CD8-positive, alpha-beta T cell (primary cell): ENCODE measurements at places on chromosomes 1 and 21. TPM values are rescaled to one million over a fixed set of nuclear protein-coding genes. Genes with fewer than 3 reads are reported as not detected.

The TTC22 gene
- 3.1 TPM for total RNA-seq

The CNIH3 gene
- 1.3 TPM for total RNA-seq

The WNT3A gene
- total RNA-seq, result 0.14 TPM

The TSPEAR gene
- total RNA-seq, result not detected

The MYBPH gene
- not detected for total RNA-seq

The CHI3L2 gene
- total RNA-seq, result 7.1 TPM

The PPIAL4G gene
- total RNA-seq, result 0.25 TPM

The TEX38 gene
- not detected for total RNA-seq

The PCP4L1 gene
- total RNA-seq, result not detected

The LRRC53 gene
- total RNA-seq, result not detected

The DNAJC28 gene
- 0.33 TPM for total RNA-seq

DNA sequence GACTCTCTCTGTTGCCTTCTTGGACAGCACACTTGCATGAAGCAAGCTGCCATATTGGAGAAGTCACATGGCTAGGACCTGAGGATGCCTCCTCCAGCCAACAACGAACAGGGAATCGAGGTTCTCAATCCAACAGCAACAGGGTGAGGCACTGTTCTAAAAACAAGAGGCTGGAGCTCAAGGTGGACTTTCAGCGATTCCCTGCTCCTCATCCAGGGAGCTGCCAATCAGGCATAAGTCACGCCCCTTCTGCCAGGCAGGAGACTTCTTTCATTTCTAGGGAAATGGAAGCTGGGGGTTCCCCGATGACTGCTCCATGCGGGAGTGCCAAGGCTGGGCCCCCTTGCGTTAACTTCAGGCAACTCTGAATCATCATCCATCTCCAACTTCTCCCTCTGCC lies 22.7 kb upstream of the IFNAR1 start:
- no peak for DNase-seq

DNA sequence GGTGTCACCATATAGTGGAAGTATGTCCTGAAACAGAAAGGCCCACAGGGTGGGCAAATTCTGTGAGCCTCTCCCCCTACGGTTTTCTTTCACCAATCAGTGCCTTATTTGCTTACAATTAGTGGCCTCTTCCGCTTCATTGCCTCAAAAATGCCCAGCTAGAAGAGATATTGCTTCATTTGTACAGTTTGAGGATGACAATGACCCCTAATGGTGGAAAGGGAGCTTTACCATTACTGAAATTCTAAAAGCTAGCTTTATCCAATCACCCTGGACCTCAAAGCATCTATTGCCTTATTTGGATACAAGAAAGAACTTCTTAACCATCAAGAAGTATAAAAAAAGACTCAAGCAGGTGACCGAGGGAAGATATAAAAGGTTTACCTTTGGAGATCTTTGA lies 49.6 kb downstream of the LRRC71 start:
- DNase-seq, result no peak

GRCh38 chr1:201771466-201771865 lies 57.5 kb upstream of the IPO9 start:
- no peak for DNase-seq

GRCh38 chr1:169414952-169415351 lies 12.3 kb downstream of the CCDC181 start:
- DNase-seq, result no peak

DNA sequence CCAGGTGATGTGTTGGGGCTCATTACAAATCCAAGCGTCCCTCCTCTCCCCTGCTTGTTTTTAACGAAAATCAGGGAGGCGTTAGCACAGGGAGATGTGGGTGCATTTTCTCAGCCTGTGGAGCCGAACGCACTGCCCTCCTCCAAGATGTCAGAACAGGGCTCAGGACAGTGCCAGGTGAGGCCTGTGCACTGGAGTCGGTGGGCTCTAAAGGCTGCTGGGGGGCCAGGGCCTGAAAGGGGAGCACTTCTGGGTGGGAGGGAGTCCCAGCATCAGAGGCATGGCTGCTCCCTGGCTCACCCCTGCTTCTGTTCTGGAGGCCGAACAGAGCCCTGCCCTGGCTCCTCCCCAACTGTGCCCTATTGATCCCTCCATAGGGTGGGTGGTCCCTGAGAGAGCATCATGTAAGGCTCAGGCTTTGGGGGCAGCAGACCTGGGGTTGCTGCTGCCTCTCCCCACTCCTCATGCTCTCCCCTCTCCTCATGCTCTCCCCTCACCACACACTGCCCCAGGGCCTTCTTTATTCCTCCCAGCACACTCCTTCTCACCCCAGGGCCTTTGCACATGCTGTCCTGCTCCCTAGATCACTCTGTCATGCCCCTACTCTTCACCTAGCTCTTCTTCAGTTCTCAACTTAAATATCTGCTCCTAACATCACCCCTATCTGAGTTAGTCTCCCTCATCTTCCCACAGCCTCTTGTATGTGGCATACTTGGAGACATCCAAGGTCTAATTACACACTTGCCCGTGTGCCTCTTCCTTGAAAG lies 725.2 kb downstream of the PTPRU start:
- DNase-seq, result no peak

DNA sequence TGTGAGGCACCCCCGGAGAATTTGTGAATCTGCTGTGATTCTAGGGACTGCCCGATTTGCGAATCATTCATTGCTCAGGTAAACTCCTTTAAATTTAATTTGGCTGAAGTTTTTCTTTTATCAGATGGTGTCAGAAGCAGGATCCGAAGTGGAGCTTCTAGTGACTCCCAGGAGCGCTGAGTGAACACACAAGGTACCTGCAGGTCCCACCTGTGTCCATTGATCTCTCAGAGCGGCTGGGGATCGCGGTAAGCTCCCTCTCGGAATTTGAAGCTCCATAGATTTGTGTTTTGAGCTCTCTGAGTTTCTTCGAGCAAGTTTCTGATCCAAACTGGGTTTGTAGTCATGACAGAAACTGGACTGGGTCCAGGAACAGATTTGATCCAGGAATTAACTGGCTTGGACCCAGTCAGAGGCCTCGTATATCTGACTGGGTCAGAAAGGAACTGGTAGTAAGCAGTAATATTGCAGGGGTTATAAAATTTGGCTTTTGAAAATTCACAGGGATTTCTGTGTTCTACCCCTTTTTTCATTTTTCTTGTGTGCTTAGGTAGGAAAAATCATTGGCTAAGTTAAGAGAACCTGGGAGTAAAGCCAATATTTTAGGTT lies 56.2 kb upstream of the EDEM3 start:
- no peak for DNase-seq

GRCh38 chr21:46149205-46149901 lies 6.0 kb downstream of the FTCD start:
- DNase-seq, result no peak

DNA sequence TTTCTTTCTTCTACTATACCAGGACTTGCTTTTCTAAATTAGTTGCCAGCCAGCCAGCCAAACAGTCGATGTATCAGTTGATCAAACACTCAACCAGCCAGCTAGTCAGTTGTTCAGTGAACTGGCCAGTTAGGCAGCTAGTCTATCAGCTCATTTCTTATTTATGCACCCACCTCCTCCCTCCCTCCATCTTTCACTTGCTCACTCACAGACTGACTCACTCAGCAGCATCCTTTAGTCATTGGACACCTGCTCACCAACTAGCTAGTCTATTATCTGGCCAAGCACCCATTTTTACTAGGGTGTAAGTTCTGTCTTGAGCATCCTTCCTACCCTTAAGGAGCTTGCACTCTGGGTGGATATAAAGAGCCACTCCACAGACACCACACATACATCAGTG lies 5.9 kb upstream of the SPRR4 start:
- no peak for DNase-seq

DNA sequence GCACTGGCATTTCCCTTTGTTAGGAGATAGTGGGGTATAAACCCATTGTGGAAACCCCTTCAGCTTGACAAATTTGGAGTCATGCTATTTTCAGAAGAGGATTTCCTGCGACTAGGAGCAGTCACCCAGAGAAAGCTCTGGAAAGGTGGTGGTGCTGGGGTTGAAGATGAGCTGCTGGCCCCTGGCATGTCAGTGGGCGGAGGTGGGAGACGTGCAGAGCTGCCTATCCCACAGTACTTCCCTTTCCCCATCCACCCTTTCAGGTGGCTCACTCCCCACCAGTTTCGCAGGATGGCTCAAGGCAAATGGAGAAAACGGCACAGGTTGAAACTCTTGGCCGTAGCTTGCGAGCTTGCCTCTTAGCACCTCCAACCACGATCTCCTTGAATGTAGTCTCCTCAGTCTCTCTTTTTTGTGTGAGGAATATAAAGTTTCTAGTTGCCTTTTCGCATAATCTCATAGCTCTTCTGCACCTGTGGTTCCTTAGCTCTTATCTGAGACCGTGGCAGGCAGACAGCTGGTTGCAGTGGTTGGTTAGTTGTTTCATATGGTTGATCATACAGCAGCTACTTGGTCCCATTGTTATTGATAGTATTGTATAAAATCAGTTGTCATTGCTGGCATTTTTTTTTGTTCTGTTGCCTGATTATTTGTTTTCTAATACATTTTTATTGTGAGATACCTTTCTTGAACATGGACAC lies 48.2 kb downstream of the ADARB1 start:
- DNase-seq, result no peak

DNA sequence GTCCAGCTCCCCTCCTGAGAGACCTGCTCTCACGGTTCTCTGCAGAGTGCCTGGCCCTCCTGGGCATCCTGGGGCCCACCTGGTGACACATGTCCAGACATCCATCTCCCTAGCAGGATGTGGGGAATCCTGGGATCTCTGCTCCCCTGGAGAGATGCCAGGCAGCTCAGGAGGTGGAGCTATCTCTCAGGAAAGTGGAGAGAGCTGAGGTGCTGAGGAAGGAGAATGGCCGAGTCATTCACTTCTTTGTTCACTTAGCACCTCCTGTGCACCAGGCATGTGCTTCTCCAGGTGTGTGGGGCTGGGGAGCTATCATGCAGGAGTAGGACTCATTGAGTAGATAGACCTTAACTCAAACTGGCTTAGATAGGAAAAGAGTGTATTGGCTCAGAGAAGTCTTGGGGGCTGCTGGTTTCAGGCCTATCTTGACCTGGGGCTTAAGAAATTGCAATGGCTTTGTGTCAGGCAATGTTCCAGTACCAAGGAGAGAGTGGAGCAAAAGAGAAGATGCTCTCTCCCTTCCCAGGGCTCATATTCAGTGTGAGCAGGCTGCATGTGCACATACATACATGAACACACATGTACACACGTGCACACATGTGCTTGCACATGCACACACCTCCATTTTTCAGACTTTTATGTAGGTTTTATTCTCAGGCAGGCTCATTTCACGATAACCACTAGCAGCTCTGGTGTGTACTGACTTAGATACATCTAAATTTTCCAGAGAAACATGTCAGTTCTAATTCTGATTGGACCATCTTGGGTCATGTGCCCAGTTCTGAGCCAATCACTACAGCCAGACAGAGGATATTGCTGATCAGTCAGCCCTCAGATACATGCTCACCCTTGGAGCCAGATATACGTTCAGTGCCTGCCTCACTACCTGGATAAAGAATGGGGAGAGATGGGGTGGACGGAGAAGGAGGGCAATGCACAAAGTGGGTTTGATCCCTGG lies 437.6 kb downstream of the PTPRU start:
- no peak for DNase-seq

- no peak for DNase-seq
Measured at GRCh38 chr1:69913977-69914376, 291.4 kb downstream of the LRRC40 start.

GRCh38 chr1:79323239-79324025 lies 316.9 kb upstream of the ADGRL4 start:
- no peak for DNase-seq

GRCh38 chr1:7469255-7469938 lies 301.7 kb upstream of the VAMP3 start:
- DNase-seq, result no peak

- DNase-seq, result no peak
Measured at GRCh38 chr1:41003127-41003639, 18.3 kb downstream of the SLFNL1 start.

DNA sequence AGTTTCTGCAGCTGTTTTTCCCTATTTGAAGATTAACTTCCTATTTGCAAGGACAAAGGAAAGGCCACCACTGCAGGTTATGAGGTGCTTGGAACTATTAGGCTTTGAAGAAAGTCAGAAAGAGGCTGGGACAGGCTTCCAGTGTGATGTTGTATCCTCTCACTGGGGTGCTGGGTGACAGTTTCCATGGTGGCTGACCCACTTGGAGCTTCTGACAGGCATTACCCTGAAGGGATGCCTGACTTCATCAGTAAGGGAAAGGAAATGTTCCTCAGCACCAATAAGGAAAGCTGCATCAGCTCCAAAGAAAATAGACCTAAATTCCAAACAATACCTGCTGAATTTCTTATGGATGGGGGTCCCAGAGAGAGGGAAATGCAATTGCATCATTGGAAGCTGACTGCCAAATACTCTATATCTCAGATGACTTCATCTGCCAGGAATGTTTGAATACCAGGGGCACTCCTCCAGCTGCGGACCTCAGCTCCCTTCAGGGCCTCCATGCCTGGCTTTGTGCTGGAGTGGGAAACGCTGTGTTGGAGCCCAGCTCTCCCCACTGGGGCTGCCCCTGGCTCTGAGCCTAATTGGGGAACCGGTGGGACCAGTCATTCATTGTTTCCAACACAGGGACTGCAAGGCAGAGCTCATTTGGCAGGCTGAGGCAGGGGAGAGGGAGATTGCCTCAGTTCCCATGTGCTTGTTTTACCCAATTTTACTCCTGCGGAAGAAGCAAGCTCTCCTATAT lies 76.6 kb downstream of the RGL1 start:
- no peak for DNase-seq

- DNase-seq, result no peak
Measured at GRCh38 chr1:234240680-234241079, 132.6 kb upstream of the COA6 start.

- DNase-seq, result no peak
Measured at GRCh38 chr1:119882132-119883049, 13.9 kb downstream of the ADAM30 start.

DNA sequence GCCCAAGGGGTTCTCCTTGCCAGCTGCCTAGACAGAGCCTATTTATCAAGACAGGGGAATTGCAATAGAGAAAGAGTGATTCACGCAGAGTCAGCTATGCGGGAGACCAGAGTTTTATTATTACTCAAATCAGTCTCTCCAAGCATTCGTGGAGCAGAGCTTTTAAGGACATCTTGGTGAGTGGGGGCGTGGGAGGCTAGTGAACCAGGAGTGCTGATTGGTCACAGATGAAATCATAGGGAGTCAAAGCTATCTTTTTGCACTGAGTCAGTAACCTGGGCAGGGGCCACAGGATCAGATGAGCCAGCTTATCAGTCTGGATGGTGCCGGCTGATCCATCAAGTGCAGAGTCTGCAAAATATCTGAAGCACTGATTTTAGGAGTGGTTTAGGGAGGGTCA lies 64.8 kb upstream of the MRPS6 start:
- DNase-seq, result no peak
